Tibial artery (tissue), 4 donors: ENCODE measurements at places on chromosomes 13 and 19.

- no peak for DNase-seq
Measured at GRCh38 chr13:47853236-47853635, 147.8 kb downstream of the SUCLA2 start.

DNA sequence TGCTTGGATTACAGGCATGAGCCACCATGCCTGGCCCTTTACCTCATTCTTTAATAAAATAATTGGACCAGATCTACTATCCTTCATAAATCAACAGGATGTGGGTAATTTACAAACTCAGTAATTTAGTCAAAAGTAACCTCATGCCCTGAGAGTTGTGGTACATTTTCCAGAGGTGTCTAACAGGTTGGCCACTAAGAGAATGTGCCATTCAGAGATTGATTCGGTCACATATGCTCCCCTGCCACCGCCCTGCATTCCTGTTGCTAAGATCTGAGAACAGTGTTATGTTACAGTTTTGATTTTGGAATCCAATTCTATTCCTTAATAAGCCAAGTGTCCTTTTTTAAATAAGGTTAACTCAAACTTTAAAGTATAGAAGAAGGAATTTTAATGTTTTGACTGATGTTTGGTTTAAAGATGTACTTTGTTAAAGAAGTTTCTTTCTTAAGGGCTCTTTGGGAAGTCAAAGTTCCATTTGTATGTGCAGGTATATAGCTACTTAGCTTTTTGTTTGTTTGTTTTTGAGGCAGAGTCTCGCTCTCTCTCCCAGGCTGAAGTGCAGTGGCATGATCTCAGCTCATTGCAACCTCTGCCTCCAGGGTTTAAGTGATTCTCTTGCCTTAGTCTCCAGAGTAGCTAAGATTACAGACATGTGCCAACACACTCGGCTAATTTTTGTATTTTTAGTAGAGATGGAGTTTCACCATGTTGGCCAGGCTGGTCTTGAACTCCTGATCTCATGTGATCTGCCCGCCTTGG, 29.2 kb downstream of the PHF11 start:
- no peak for DNase-seq

GRCh38 chr19:9793071-9793591, 24.6 kb upstream of the ZNF846 start:
- peak; percentile 59 for DNase-seq

DNA sequence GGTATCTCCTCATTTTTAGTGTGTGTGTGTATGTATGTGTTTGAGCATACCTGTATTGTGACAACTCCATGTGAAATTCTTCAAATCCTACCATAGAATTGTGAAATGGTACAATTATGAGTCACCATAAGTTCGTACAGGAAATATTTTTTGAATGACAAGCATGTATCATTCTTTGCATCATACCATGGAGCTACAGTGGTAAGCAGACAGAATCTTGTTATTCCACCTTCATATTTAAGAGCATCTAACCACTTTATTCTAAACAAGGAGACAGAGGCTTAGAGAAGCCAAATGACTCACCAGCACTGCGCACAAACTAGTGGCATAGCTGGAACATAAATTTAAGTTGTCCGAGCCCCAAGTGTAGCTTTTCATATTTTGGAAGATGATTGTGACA, 4.5 kb upstream of the EPSTI1 start:
- no peak for DNase-seq

- no peak for DNase-seq
Measured at GRCh38 chr13:35964863-35965180, 166.4 kb downstream of the DCLK1 start.

DNA sequence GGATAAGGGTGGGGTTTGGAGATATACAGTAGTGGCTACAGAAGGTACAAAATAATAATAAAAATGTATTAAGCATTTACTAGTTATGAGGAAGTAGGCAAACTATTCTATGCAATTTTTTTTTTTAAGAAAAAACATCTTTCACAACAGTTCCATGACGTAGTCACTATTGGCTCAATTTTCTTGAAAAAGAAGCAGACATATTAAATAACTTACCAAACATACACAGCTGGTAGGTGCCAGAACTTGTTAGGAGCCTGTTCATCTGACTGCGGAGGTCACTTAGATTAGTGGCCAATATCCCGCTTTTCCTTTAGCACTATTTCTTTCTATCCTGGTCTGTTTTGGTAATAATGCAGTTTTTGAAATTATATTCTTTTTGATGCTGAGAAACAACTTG, 593.5 kb downstream of the KCTD12 start:
- DNase-seq: no peak

GRCh38 chr19:46646402-46646801, 10.4 kb upstream of the GNG8 start:
- DNase-seq: no peak

DNA sequence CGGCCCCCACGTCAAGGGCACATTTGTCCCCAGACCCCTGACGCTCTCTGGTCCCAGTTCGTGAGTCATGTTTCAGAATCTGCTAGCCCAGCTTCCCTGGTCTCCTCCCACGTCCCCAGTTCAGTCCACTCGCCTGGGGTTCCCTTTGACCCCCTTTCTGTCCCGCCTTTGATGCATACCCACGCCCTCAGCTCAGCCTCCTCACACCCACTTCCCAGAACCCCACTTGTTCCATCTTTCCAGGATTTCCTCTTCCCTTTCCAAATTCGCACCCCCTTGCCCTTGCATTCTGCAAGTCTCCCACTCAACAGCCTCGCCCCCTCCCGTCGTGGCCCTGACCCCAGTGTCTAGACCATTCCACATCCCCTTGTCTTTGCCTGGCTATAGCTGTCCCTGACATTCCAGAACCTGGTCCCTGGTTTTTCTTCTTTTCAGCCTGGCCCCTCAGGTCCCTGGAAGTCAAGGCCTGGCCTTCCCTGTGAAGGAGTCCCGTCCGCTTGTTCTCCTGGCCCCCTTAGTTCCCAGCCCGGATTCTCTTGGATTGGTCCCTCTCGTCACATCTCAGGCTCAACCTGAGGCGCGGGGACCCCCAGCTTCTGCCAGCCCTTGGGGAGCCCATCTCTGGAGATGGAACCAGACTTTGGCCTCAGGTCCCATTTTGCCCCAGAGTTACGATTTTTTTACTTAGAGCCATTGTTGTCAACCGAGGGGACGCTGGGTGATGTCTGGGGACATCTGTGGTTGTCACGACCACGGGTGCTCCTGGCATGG, 1.3 kb downstream of the NCLN start:
- no peak for DNase-seq

- no peak for DNase-seq
Measured at GRCh38 chr19:35533201-35533821, at the start of gene GAPDHS. Gene GAPDHS (plus strand): TSS chr19:35533456. CDS start chr19:35533528, 72 bp downstream.

- no peak for DNase-seq
Measured at GRCh38 chr19:14595558-14595957, 12.7 kb downstream of the CLEC17A start.

- DNase-seq: peak; percentile 72
Measured at GRCh38 chr13:32409561-32410421, 18.1 kb downstream of the N4BP2L1 start.

- no peak for DNase-seq
Measured at GRCh38 chr13:107217251-107217650, 649.3 kb upstream of the ARGLU1 start.

- no peak for DNase-seq
Measured at GRCh38 chr13:44364345-44365000, 9.2 kb upstream of the SERP2 start.

DNA sequence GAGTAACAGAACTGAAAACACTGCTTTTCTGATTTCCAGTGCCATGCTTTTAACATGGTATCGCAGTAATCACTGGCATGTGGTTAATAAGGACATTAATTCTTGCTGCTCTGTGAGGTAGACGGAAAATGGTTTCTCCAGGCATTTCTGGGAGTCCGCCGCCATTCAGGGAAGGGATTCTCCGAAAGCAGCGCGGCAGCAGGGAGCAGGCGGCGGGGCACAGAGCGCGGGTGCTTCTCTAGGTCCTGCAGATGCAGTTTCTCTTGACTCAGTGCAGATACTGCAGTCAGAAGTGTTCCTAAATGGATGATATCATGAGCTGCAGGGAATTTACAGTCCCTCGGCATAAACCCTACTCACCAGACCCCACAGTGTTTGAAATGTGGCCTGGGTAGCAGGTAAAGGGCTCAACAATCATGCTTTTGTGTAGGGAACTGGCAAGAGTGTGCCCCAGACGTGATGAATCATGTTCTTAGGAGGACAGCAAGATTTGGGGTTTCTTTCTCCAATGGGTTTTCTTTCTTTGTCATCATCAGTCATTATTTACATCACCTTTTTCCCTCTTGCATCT, 338.6 kb upstream of the ARGLU1 start:
- no peak for DNase-seq

DNA sequence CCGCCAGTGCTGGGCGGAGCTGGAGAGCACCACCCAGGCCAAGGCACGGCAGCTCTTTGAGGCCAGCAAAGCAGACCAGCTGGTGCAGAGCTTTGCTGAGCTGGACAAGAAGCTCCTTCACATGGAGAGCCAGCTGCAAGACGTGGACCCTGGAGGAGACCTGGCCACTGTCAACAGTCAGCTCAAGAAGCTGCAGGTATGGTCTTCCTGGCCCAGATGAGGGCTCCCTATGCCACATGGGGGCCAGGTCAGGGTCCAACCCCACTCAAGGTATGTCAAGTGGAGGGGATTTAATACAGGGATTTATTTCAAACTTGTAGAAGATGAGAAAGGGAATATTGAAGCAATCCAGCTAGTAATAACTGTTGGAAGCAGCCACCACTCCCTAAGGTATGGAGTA, 42.5 kb upstream of the SHKBP1 start:
- no peak for DNase-seq

- DNase-seq: no peak
Measured at GRCh38 chr19:6800991-6801484, 28.5 kb downstream of the VAV1 start.

GRCh38 chr19:1182068-1182467, 8.0 kb upstream of the SBNO2 start:
- DNase-seq: no peak

GRCh38 chr13:40637643-40638042, 28.8 kb downstream of the FOXO1 start:
- DNase-seq: no peak

- no peak for DNase-seq
Measured at GRCh38 chr19:51114087-51114729, 6.0 kb upstream of the CTU1 start.

- DNase-seq: no peak
Measured at GRCh38 chr13:111342721-111343120, 22.3 kb downstream of the TEX29 start.

GRCh38 chr19:4224470-4224869, 4.9 kb upstream of the EBI3 start:
- DNase-seq: no peak

DNA sequence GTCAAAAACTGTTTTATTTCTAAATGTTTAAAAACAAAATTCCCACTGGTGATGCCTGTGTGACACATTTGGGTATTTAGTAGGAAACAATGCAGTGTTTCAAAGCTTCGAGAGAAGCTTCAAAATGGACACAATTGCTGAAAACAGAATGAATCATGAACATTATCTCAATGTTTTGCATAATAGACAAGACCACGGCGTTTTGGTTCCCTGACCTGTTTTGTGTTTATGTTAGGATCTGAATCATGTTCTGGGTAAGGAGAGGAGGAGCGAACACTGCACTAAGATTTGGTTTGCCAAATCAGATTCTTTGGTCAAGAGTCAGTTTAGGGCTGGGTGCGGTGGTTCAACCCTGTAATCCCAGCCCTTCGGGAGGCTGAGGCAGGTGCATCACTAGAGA, 42.2 kb downstream of the IFT88 start:
- no peak for DNase-seq

DNA sequence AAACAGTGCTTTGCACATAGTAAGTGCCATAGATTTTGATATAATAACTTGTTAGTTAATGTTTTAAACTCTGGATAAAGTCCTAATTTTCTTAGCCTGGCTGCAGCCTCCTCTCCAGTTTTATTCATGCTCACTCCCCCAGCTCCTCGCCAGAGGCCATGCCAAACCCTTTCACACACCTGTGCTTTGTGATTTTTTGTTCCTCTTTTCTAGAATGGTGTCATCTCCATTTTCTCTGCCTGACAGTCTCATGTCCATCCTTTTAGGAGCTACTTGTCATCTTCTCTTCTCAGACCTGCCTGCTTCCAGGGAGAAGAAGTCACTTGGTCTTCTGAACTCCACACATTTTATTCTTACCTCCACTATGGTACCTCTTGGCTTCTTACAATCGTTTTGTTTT, 55.8 kb upstream of the SPATA13 start:
- DNase-seq: no peak

DNA sequence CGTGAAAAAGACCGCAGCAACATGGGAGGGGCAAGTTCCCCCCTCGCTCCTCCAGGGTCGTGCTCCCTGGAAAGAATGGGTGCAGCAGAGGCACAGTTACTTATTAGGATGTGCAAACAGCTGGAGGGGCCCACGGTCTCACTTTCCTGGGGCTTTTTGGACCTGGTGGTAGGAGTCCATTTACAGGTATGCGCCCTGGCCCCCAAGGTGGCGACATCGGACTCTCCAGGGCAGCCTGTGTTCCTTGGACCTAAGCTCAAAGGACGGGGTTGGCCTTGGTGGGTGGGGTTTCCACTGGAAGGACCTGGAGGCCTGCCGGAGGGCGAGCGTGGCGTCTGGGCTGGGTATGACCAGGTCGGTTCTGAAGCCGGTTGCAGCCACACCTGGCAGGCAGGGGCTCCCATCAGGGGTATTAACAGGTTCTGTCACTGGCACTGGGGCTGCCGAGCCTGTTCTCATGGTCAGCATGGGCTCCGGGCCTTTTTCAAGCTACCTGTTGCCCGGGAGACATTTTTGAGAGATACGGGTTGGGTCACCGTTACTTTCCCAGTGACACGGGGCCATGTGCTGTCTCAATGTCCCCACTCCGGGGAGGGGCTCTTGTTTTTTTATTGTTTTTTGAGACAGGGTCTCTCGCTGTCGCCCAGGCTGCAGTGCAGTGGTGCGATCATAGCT, 5.9 kb downstream of the ZFR2 start:
- DNase-seq: no peak

DNA sequence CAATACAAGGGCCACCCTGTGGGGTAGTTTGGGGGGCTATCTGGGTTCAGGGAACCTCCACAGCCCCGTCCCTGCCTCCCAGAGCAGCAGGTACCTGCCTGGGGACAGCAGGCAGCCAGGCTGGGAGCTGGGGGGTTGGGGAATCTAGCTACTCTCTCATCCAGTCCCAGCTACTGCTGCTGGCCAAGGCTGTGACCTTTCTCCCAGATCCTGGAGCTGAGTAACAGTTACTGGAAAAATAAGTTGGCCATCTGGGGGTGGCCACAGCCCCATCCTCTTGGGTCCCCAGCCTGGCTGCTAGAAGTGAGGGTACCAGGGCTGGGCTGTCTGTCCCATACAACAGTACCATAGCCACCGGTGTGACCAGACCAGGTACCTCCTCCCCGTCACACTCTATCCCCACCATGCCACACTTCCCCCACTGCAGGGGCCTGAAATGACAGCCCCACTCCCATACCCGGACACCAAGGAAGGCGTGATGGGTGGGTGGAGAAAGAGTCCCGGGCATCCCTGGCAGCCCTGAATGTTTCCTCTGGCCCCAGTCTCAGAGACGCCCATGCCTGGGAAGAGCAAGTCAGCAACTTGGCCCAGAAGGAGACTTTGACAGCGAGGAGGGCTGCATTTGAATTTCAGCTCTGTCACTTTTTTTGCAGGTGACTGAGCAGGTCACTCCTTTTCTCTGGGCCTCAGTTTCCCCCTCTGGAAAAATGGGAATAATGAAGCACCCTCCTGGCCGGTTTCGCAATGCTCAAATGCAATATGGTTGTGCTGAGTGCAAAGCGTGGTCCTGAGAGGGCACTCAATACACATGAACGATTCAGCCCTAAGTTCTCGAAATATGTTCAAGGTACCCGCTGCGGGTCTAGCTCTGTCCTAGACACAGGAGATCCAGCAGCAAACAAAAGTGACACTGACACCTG, 30.7 kb upstream of the NFIC start:
- DNase-seq: peak; percentile 79

- no peak for DNase-seq
Measured at GRCh38 chr13:22744688-22745452, 435.9 kb upstream of the SGCG start.
